ENCODE measurements at places on chromosomes 2 and 18. TPM values are rescaled to one million over a fixed set of nuclear protein-coding genes. Genes with fewer than 3 reads are reported as not detected.
A peak's percentile ranks its signal among the peaks of the same experiment; 100 is the strongest.

DNA sequence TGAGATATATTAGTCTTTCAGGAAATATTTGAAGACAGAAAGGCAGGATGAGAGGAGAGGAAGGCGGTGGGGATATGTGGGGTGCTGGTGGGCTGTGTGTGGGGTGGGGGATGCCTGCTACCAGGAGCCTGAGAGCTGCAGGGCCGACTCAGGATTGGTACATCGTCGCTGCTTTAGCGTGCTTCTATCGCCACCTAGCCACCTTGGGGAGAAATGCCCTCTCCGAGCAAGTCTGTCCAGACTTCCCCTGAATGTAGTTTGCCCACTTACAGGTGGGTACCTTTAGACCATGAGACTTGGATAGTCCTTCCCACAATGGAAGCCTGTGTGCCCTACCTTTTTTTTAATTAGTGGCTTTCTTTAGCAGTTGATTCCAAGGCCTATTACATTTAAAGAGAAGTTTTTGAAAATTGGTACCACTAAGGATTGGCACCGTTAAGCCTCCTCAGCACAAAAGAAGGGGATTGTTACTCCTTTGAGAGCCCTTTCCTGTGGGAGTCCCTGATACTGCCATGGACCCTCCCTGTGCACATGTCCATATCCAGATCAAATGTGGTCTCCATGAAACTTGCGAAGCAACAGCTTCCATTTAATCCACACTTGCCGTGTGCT is 114.1 kb upstream of the NDUFV2 start:
- peak; percentile 45 for DNase-seq

DNA sequence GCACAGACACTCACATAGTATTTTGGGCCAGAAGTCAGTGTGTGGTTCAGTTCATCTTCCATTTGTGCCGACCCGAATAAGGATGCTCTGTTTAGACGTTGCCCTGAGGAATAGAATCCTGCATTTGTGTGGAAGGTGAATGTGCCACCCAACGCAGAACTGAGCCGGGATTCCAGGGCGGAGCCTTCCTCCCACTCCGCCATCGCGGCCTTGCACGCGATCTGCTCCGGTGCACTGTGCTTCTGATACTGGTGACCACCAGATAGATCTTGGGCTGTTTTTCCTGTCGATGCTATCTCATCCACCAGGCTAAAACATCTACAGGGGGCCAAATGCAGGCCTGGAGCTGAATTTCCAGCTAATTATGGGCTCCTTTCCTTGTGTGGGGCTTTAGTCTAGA is 29.6 kb upstream of the SNTG2 start:
- no peak for DNase-seq

C1QL2 gene
- not detected for polyA plus RNA-seq

OTOS gene
- polyA plus RNA-seq: not detected
